ENCODE measurements at places on chromosomes 5 and 9.

- no peak for DNase-seq
Observed at GRCh38 chr9:16214677-16215352, 655.7 kb downstream of the BNC2 start.

- peak; percentile 8 for DNase-seq
Observed at GRCh38 chr9:71941060-71941568, 29.7 kb downstream of the C9orf85 start.

- DNase-seq, result no peak
Observed at GRCh38 chr9:95284162-95285080, 33.1 kb downstream of the FANCC start.

GRCh38 chr9:130276121-130276520 lies 10.6 kb downstream of the HMCN2 start:
- no peak for DNase-seq

- no peak for DNase-seq
Observed at GRCh38 chr5:180367300-180367699, 14.2 kb upstream of the GFPT2 start.

DNA sequence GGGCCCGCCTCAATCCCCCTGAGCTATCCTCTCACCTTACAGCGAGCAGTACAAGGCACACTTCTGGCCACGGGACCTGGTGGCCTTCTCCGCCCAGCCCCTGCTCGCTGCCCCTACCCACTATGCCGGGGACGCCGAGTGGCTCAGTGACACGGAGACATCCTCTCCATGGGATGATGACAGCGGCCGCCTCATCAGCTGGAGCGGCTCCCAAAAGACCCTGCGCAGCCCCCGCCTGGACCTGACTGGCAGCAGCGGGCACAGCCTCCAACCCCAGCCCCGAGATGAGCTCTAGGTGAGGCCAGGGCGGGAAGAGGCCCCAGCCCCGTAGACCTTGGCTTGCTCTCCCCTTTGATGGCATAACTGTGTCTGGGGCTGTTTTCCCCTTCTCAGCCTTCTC lies 15.0 kb downstream of the CERCAM start:
- no peak for DNase-seq

DNA sequence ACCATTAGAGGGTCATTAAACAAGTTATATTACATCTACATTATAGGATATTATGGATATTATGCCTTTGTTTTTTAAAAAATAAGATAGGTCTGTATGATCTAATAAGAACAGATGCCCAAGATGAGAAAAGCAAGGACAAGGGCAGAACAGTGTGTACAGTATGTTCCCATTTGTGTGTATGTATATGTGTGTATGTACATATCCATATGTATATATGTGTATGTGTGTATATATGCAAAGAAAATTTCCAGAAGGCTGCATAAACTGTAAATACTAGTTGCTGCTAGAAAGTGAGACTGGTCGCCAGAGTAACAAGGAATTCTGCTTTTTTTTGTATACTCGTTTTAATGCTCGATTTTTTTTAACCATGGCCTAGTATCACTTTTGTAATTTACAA lies 58.1 kb upstream of the GLIS3 start:
- DNase-seq, result no peak

- peak; percentile 81 for DNase-seq
Observed at GRCh38 chr9:111038331-111039230, at the start of gene LPAR1. TSS of gene LPAR1 (minus strand) at chr9:111038470. CDS start at chr9:110972117, 66,353 bp downstream.

- no peak for DNase-seq
Observed at GRCh38 chr9:108850293-108850897, 5.4 kb downstream of the ACTL7B start.

- DNase-seq, result no peak
Observed at GRCh38 chr5:60207040-60207439, 313.5 kb upstream of the PDE4D start.

- no peak for DNase-seq
Observed at GRCh38 chr5:137462816-137463520, 36.2 kb downstream of the SPOCK1 start.

GRCh38 chr9:77769246-77769645 lies 121.1 kb upstream of the GNA14 start:
- DNase-seq, result no peak

DNA sequence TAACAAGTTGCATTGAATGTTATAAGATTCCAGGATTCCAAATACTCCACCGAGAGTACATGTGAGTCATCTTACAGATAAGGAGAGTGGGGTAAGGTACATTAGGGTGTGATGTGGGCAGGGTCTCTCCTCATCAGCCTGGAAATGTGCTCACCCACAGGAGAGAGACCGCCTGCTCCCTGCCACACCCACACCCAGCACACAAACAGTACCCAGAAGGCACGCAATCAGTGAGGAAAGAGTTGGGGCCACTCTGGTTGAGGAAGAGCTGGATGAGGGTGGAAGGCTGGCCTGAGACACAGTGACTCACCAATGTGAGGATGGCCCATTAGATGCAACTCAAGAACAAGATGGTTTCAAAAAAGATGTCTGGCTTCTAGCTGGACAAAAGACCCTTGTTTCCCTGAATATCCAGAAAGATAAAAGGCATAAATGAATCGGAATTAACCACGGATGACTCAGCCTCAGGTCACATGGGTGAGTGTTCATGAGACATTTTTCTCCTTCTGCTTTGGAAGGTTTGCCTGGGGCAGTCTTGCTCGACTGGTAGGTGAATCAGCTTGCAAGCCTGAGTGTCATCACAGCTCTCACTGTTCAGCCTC lies 51.1 kb upstream of the LHFPL2 start:
- peak; percentile 95 for DNase-seq

DNA sequence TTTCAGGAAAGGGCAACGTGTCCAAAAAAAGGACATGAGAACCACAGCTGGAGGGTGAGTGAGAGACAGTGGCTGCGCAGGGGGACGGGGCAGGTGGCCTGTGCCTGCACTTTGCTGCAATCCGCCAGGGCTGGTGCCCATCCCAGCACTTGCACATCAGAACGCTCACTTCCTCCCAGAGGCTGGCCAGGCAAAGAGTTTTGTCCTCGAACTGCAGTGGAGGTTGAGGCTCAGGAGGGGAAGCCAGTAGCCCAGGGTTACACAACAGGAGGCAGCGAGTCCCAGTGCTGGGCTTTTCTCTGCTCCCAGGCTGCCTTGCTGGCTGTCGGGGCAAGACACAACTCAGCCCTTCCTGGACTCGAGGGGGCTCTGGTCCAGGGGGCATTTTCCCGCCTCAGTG lies 33.1 kb downstream of the CRB2 start:
- DNase-seq, result no peak

- DNase-seq, result no peak
Observed at GRCh38 chr9:1233568-1233967, 183.4 kb downstream of the DMRT2 start.

- DNase-seq, result peak; percentile 76
Observed at GRCh38 chr5:132363431-132364112, 5.9 kb upstream of the SLC22A5 start.

DNA sequence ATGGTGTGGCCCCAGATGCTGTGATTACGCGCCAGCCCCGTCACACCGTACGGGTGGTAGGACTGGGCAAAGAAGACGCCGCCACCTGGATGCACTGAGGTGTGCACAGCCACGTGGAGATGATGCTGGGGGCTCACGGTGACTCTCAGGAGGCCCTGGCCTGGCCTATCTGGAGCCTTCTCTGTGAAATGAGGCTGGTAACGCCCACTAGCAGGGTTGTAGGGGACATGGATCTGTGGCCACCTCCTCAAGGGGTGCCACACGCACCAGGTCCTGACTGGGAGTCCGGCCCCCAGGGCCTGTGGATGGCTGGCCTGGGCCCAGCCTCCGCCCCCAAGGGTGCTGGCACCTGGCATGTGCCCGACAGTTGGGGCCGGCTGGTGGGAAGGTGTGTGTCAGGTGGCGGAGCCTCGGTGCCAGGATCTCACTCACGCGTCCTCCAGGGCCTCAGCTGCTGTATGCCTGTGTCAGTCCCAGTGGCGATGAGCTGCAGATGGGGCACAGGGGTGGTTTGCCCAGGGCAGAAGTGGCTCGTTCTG lies 32.4 kb downstream of the NEK6 start:
- DNase-seq, result no peak

- DNase-seq, result no peak
Observed at GRCh38 chr9:19464061-19464763, 55.4 kb downstream of the ACER2 start.

GRCh38 chr5:16957304-16958196 lies 21.5 kb upstream of the MYO10 start:
- peak; percentile 70 for DNase-seq

DNA sequence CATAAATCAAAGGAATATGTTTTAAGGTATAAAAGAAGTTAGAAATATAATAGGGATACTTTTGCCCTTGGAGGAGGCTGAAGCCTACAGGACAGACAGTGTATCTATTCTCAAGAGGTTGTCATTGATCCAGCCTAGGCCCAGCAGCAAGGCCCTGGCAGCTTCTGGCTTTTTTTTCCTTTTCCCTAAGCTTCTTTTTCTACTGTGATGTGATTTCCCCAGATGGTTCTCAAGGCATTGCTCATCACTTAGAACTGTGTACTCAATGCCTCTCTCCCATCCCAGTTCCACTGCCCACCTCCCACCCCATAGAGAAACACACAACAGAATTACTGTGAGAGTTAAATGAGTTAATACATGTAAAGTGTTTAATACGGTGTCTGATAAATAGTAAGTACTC lies 88.6 kb downstream of the SLC44A1 start:
- DNase-seq, result no peak

- DNase-seq, result no peak
Observed at GRCh38 chr9:115382865-115383264, 264.9 kb upstream of the TNC start.

DNA sequence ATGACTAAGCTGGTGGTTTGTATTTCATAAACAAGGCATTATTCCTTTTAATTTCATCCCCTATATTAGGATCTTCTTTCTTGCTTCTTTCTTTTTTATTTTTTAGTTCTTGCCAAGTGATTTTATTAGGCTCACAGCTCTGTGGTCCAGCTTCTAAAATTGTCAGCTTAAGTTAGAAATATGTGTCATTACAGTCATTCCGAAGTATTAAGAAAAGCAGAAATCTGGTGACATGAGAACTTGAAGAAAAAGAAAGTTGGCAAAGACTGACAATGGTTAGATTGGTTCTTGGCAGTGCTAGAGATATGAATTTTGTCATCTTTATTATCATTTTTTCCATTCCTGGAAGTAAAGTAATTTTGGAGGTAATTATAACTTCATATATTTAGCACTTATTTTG lies 166.5 kb upstream of the PRR16 start:
- DNase-seq, result no peak

DNA sequence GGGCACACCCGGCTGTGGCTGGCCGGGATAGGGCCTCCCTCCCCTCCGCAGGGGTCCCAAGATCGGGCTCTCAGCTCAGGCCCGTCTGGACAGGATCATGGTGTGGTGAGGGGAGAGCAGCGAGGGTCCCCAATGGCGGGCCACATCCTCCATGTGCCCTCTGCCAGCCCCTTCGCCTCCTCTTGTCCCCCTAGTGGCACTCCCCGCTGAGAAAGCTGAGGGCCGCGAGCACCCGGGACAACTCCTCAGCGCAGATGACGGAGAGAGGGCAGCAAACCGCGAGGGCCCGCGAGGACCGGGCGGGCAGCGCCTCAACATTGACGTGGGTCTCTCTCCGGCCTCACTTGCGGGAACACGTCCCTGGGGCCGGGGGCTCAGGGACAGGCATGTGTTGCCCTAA lies 24.6 kb downstream of the NKD2 start:
- DNase-seq, result no peak

DNA sequence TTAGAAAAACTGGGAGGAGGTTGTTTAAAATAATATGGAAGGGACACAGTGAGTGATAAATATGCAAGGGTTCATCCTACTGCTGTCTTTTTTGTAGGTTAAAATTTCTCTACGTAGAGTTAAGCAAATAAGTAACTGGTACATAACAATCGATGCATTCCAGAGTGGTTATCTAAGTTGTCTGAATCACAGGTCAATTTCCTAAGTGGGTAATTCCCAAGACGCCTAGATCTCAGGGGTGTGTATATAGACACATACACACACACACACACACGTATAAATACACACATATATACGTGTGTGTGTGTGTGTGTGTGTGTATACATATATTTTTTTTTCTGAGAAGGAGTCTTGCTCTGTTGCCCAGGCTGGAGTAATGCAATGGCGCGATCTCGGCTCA lies 22.3 kb downstream of the CAAP1 start:
- no peak for DNase-seq

GRCh38 chr5:122149321-122150090 lies 20.2 kb downstream of the ZNF474 start:
- DNase-seq, result no peak

DNA sequence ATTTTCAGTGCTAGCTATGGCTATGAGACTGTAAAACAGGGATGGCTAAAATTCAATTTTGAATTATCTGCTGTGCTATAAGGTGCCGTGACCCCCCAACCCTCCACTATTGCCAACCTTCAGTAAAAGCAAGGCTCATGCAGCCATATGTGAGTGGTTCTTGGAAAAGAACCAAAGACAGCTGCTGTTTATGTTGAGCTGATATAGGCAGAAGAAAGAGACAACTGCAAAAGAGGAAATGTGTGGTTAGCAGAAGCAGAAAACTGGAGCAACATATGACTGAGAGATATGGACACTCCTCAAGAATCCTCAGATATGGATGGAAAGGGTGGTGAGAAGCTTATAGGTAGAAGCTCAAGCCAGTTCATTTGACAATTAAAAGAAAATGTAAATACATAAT lies 200.3 kb downstream of the TLE1 start:
- DNase-seq, result no peak

- DNase-seq, result peak; percentile 69
Observed at GRCh38 chr9:114155263-114155994, at the start of gene COL27A1. TSS of gene COL27A1 (plus strand) at chr9:114155537. CDS start at chr9:114155951, 414 bp downstream.

DNA sequence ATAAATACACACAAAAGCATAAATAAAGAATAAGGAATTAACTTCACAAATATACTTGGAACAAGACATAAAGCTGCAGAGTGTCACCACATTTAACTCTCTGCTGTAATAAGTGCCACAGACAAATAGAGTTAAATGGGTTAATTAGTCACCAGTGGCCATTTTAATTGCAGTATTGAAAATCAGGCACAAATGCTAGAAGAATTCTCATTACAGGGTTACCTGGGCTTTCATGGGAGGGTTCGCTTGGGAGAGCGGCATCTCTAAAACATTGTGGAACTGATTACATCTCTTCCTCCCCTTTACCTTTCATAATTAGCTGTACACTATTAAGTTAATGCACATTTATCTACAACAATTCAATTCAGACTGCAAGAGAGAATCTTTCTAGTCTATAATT lies 505.3 kb upstream of the DAP start:
- DNase-seq, result no peak

DNA sequence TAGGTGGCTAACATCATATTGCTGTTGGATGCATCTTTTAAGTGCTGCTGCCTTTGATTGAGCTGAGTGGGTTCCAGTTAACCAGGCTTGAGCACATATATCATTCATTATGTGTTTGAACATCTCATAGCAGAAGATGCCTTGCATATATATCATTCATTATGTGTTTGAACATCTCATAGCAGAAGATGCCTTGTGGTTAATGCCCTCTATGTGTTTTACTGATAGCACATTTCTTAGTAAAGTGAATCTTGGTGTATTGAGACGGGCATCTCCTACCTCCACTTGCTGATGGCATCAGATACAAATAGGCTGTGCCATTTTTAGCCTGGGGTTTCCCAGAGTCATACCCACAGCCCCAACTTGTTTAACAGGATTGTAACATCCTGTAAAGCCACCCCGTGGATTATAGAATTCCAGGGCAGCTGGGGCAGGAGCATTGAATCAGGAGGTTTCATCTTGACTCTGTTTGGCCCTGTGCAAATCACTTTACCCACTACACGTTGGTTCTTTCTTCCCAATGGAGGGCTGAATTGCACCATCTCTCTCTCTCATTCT lies 26.5 kb downstream of the MTAP start:
- DNase-seq, result no peak
